ENCODE measurements at places on chromosomes 7 and 10.

DNA sequence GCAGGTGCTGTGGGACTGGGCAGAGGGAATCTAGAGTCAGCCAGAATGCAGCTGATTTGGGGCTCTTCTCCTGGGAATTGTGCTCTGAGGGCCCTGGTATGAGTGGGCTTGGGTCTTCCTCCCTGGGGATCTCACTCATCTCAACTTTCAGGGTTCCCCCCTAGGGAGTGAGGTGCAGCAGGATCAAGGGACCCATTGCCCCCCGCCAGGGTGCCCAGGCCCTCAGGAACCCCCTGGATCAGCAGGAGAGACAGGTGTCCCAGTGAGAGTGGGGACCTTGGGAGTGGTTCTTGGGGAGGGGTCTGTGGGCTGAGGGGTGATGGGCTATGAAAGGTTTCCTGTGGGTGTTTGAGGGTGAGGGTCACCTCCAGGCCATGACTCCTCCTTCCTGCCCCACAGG is 17.6 kb upstream of the VOPP1 start:
- DNase-seq: no peak

GRCh38 chr7:158458096-158458495 is 129.5 kb downstream of the PTPRN2 start:
- DNase-seq: no peak

- DNase-seq: no peak
Measured at GRCh38 chr7:77504951-77505350, 32.1 kb upstream of the PTPN12 start.

GRCh38 chr10:27723436-27723835 is 22.2 kb downstream of the MKX start:
- DNase-seq: peak; percentile 43

- DNase-seq: no peak
Measured at GRCh38 chr7:143227806-143228205, 6.0 kb downstream of the TAS2R40 start.

DNA sequence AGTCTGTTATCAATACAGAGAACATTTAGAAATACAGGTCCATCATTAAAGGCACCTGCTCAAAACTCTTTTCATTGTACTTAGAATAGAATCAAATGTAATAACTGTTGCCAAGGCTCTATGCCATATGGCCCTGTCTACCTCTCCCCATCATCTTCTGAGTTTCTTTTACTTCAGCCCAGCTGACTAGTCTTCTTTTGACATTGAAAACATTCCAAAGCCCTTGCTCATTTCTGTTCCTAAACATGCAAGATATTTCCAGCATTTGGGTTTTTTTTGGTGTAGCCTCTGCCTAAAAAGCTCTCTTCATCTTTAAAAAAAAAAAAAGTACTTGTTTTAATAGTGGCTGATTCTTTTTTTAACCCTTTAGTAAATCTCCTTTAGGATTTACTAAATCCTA is 165.5 kb upstream of the SMIM30 start:
- no peak for DNase-seq

DNA sequence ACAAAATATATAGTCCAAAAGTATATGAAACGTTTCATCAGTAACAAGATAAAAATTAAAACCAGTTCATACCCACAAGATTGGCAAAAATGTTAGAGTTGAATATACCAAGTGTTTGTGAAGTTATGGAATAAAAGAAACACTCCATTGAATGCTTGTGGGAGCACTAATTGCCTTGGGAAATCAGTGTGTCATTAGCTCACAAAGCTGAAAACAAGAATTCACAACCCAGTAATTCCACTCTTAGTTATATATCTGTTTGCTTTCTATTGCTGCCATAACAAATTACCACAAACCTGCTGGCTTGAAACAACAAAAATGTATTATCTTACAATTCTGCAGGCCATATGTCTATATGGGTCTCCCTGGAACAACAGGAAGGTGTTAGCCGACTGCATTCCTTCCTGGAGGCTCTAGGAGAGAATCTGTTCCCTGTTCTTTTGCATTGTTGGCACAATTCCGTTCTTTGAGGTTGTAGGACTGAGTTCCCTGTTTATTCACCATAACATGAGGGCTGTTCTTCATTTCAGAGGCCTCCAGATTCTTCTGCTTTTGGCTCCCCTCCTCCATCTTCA is 45.7 kb downstream of the SEM1 start:
- DNase-seq: no peak

- DNase-seq: no peak
Measured at GRCh38 chr7:16970732-16971482, 89.1 kb upstream of the AGR3 start.

DNA sequence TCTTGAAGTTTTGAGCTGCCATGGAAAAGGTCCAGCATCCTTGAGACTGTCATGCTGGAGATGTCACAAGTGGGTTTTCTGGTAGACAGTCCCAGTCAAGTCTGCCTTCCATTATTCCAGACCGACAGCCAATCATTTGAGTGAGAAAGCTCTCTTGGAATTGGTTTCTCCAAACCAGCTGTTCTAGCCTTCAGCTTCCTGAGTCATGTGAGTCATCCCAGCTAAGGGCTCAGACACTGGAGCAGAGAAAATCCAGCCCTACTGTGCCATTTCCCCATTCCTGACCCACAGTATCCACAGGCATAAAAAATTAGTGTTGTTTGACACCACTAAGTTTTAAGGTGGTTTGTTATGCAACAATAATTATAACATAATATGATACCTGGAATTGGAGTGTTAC is 219.0 kb downstream of the ADRA2A start:
- DNase-seq: no peak

- DNase-seq: no peak
Measured at GRCh38 chr7:47601119-47601880, 19.4 kb upstream of the TNS3 start.

DNA sequence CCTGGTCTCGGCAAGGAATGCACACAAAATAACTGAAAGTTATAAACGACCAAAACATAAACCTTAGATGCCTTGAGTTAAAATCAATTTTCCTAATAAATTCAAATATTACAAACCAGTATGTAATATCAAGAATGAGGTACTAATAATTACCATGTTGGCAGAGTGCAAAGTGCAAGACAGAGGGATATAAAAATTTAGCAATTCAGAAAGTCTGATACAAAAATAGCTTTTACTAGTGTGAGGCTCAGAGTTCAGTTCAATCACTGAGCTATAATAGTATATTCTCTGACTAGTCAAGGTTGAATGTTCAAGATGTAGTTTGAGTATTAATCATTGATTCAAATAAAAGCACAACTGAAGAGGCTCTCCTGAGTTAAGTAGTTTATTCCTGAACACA is 4.8 kb upstream of the AUTS2 start:
- DNase-seq: no peak

- DNase-seq: peak; percentile 54
Measured at GRCh38 chr10:89206402-89207180, 526 bp downstream of the CH25H start.

DNA sequence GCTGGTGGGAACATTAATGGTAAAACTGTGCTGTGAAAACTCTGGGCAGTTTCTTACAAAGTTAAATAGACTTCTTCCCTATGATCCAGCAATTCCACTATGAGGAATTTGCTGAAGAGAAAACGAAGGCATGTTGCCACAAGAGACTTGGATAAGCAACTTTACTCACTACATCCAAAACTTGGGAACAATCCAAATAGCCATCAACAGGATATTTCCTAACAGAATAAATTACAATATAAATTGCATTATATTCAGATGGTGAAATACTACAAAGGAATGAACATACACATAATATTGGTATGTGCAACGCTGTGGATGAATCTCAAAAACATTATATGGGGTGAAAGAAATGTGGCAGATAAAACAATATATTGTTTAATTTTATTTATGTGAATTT is 21.4 kb upstream of the MKI67 start:
- no peak for DNase-seq

DNA sequence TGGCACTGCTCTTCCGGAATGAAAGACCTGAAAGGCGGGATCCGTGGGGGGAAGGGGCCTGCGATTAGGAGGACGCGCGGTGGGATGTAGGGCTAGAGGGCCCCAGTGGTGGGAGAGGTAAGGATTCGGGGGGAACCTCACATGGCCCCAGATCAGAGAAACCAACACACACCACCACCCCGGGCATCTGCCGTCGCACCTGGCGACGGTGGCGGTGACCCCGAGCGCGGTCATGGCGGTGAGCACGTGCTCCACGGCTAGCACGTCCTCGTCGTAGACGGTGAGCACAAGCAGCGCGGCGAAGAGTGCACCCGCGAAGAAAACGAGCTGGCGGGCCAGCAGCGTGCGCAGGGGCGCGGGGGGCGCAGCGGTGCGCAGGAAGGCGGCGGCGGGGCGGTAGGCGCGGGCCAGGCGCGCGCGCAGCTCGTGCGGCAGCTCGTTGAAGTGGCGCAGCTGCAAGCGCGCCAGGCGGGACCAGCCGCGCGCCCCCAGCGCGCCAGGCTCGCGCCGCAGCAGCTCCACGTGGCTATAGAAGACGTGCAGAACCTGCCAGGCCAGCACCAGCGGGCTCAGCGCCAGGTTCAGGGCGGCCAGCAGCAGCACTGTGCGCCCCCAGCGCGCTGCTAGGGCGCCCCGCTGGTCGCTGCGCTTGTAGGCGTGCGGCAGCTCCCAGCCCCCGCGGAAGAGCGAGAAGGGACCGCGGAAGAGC is 5.7 kb downstream of the ATG9B start:
- peak; percentile 70 for DNase-seq

- DNase-seq: no peak
Measured at GRCh38 chr10:58723966-58724365, 211.3 kb downstream of the BICC1 start.

DNA sequence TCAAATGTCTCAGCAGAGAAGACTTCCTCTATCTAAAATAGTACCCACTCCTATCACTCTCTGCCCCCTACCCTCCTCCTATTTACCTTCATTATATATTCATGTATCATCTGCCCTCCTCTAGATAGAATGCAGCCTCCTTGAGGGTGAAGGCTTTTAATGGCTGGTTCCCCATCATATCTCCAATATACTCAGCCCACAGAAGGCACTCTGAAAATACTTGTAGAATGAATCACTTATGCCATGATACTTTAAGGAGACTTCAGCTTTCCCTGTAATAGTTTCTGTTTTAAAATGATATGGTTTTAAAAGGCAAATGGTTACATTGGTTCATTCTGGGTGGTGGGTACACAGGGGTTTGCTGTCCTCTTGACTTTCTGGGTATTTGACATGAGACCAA is 25.3 kb downstream of the GFRA1 start:
- no peak for DNase-seq

DNA sequence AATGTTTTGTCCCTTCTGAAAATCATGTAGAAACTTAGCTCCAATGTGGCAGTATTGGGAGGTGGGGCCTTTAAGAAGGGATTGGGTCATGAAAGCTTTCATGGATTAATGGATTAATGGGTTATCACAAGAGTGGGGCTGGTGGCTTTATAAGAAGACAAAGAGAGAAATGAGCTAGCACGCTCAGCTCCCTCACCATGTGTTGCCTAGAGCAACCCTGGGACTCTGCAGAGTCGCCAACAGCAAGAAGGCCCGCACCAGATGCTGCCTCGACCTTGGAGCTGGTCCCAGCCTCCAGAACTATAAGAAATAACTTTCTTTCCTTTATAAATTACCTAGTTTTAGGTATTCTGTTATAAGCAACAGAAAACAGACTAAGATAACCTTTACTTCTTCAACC is 74.9 kb upstream of the HECW1 start:
- DNase-seq: no peak

DNA sequence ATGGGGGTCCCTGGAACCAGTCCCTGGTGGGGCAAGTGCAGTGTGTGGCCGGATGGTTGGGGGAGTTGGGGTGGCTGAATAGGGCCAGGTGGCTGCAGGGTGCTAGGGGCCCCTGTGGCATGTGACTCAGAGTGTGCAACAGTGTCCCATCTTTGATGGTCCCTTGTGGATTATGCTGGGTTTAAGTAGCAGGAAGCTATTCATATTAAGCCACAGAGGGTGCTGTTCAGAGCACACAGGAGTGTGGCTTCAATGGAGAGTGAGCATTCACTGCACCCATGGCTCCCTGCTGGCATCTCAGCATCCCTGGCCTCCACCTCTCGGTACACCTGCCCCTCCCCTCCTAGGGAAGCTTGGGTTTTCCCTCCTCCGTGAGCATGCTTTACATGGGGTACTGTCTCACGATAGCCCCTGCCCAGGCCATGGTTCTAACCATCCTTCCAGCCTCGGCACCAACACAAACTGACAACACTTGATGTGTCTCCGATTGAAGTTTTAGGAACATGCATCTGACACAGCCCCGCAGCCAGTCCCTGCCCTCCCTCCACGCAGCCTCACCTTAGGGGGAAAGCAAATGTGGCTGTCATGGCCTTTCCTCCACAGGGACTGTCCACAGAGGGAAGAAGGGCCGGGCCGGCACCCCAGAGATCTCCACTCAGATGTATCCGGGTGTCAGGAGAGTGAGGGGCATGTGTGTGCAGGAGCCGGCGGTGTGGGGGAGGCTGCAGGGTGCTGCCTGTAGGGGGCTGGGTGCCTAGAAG is 30.4 kb upstream of the PPIF start:
- DNase-seq: no peak

DNA sequence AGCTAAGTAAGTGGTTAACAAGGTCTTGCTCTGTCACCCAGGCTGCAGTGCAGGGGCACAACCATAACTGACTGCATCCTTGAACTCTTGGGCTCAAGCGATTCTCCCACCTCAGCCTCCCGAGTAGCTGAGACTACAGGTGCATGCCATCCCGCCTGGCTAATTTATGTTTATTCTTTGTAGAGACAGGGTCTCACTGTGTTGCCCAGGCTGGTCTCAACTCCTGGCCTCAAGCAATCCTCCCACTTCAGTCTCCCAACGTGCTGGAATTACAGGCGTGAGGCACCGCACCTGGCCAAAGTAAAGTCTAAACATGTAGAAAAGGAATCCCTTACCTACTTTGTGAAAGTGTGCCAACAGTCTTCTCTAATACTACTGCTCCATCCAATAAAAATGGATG is 17.9 kb downstream of the PARD3 start:
- DNase-seq: no peak

All from left hindlimb (tissue), 1 donor.